NCI-H524 treated with DMSO at 0.1 percent for 48 hours (cell line): ENCODE measurements at places on chromosomes 1 and 21.
A peak's percentile ranks its signal among the peaks of the same experiment; 100 is the strongest.

DNA sequence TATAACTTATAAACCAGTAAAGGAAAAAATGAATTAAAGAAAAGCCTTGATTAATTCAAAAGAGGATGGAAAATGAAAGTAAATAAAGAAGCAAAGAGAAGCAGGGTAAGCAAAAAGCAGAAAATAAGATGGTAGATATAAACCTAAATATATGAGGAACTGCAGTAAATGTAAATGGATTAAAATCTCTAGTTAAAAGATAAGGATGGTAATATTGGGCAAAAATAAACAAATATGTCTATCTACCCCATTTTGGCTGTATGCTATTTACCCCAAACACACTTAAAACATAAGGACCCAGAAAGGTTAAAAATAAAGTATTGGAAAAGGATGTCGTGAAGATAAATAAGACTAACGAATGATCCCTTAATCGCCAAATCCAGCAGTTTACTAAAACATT lies 161.9 kb downstream of the FOXD2 start:
- DNase-seq = no peak

DNA sequence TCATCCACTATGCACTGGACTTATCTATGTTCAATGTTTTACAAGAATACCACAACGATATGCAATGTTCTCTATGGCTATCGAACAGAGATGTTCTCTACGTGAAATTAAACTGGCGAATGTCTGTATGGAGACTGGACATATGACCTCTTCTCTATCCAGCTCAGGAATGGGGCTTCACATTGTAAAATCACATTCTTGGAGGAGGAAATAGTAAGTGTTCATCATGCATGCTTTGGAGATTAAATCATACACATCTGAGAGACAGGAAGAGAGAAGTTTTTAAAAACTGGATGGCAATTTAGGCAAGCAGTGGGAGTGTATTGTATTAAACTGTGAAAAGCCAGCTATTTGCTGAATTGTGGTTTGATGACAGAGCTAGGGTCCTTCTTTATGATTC lies 47.9 kb upstream of the RGL1 start:
- no peak for DNase-seq

DNA sequence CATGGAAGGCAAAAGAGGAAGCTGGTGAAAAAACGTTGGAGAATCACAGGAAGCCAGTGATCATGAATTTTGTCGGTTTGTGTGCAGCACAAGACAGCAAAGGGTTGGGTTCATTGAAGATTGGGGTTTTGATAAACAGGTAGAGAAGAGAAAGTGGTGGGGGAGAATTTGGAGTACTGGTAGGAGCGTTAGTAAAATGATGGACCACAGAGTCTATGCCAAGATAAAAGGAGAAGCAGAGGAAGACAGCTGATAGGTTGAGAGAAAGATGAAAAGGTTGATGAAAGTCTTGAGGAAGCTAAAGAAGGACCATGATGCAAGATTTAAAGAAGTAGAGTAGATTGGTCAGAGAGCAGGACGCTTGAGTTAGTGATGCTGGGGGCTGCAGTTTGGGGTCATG lies 156.8 kb upstream of the POU3F1 start:
- no peak for DNase-seq

DNA sequence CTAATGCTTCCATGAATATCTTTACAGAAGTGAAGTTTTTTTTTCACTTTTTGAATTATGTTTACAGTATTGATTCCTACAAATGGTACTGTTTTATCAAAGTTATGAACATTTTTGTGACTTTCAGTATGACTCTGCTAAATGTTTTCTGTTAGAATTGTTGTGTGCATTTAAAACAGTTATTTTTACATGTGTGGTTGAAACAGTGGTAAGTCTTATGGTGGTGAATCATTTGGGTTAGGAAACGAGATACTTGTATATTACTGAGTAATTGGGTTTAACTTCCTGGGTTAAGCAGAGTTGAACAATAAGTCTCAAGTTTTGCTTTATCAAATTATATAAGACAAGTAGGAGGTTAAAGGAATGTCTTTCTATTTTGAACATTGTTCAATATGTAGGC lies 66.8 kb downstream of the VPS13D start:
- no peak for DNase-seq

DNA sequence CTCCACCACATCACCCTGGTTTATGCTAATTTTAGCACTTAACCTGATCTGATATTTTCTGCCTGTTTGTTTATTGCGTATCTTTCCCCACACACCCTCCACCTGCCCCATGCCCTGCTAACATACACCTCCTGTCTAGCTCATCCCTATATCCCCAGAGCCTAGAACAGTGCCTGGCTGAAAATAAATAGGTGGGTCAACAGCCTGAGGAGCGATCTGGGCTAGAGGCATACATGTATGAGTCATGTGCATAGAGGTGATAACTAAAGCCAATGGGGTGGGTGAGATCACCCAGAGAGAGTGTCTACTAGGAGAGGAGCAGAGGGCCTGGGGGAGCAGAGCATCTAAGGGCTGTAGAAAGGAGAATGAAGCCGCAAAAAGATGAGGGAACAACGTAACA lies 2.7 kb downstream of the HTR1D start:
- DNase-seq = no peak

- no peak for DNase-seq
Observed at GRCh38 chr21:17688912-17689874, 76.5 kb upstream of the BTG3 start.

- no peak for DNase-seq
Observed at GRCh38 chr1:218345673-218346390, 696 bp downstream of the TGFB2 start.

GRCh38 chr1:208332774-208333126 lies 88.6 kb upstream of the PLXNA2 start:
- DNase-seq = peak; percentile 4

DNA sequence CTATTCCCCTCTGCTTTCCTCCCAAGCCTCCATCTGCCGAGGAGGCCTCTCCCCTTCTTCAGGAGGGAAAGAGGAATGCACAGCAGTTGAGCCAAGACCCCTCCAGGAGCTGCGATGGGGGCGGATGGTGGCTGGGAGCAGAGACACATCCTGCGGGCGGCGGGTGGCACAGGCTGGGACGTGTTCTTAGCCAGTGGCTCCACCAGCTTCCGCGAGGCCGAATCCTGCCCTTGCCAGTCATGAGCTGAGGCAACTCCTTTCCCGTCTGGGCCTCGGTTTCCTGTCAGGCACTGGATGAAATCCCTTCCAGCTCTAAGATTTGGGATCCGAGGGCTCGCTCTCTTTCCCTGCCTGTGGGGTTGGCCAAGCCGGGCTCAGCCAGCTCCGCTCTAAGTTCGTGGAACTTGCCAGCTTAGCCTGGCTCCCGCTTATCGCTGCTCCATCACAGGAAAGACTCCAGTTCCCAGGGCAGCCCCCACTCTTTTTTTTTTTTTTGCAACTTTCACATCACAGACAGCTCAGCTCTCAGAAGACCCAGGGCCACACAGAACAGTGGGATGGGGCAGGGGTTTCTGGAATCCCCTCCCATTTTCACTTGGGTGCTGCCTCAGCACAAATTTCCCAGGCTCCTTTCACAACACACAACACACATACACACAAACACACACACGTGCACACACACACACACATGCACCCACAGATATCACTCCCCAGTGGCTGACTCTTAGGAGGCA lies 506 bp downstream of the MYOM3 start:
- DNase-seq = no peak
